Activated CD4-positive, alpha-beta T cell treated with anti-CD3 and anti-CD28 coated beads for 24 hours (primary cell): ENCODE measurements at places on chromosomes 6 and 20.
A peak's percentile ranks its signal among the peaks of the same experiment; 100 is the strongest.

- no peak for DNase-seq
These were observed 16.6 kb downstream of the CD40 start for GRCh38 chr20:46134716-46135115.

DNA sequence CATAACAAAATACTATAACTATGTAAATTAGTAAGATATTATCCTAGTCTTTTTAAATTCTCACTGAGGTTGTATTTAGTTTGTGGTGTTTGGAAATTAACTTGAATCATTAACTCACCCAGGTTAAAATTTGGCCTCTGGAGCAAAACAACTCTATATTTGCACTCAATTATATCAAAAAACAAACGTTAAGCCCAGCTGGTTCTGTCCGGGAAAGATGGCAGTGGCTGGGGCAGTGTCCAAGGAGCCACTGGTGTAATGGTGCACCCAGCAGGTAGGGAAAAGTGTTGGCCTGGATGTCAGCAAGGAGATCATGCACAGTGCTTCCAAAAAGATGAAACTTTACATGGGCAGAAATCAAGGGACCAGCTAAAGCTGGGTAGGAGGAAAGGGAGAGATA, 285.3 kb upstream of the CITED2 start:
- DNase-seq, result no peak

- DNase-seq, result no peak
These were observed 13.1 kb upstream of the PBOV1 start for GRCh38 chr6:138231381-138231886.

GRCh38 chr20:2005831-2006426, 12.1 kb upstream of the PDYN start:
- peak; percentile 48 for DNase-seq

- no peak for DNase-seq
These were observed 17.1 kb downstream of the NPEPL1 start for GRCh38 chr20:58709703-58710039.

DNA sequence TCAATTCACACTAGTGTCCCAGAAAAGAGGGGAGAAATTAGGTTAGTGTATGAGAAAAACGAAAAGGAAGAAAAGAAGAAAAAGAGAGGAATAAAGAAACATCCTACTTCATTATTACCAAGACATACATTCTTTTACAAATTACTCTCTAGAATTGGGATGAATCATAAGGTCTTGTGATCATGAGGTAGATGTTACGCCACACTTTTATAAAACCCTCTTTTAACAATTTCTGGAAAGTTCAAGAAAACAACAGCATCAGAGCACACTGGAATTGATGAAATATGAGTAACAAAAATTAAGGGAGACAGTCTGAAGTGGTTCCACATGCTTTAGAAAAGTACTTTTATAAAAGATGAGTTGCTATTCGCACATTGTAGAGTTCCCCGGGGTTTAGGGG, 32.6 kb upstream of the NRSN1 start:
- no peak for DNase-seq

- no peak for DNase-seq
These were observed 14.3 kb downstream of the GRM4 start for GRCh38 chr6:34131326-34132290.

DNA sequence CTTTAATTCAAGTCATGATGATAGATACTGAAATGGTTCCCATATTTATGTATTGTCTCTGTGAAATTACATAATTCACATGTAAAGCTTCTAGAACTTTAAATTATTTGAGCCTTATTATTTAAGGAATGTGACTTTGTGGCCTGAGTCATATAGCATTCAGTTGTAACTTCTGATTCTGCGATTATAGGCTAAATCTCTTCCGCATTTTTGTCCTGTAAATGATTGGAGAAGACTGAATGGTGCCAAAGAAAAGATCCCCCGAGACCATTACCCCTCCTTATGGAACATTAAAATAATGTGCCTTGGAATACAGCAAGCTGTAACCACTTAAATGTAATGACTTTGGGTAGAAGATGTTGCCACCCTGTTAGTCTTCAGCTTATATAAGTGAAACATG, 63.3 kb upstream of the MAP7 start:
- DNase-seq, result no peak

GRCh38 chr6:33073431-33073871, at the start of gene HLA-DPA1:
Gene HLA-DPA1 (minus strand): TSS chr6:33073649.
- no peak for DNase-seq

DNA sequence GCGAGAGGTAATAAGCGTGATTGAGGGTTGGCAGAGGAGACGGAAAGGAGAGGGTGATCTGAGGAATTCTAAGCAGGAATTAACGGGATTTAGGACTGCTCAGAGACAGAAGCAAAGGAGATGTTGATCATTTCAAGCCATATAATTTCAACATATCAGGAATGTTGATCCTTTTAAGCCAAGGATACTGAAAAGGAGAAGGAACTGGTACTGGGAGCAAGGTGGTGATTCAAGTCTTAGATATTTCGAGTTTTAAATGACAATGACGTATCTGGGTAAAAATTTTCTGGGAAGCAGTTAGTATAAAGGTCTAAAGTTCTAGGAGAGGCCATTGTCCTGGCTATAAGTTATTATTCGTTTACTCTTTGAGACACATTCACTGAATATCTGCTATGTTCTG, 91.3 kb upstream of the OGFRL1 start:
- no peak for DNase-seq

DNA sequence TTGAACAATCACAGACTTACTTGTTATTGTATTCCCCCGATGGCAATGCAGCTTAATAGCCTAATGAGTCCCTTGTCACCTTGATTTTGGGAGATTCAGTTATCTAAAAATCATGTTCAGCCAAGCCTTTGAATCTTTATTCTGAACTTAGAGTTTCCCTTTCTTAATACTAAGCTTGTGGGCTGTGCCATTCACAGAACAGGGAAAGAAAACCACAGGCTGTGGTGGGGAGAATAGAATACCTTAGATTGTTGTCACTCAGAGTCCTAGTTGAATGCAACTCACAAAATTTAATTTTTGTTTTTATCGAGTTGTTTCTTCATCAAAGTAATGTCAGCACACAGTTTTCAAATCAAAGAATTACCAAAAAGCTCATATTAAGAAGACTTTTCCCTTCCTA, 37.4 kb downstream of the RFPL4B start:
- DNase-seq, result no peak

DNA sequence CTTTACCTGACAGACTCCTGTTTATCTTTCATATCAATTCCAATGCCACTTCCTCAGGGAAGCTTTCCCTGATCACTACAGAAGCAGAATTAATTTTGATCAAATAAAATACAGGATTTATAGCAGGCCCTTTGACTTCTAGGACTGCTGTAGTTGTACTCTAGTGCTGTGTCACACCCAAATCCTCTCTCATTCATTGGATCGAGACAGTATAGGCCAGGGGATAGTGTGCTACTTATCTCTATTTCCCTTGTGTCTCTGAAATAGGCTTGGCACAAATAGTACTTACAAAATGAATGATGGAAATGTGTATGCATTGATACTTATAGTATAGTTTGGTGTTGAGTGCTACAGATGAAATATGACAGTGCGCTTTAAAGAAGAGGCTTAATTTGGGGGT, 19.8 kb downstream of the RALY start:
- DNase-seq, result no peak

- no peak for DNase-seq
These were observed 654.0 kb downstream of the QKI start for GRCh38 chr6:164068527-164068926.

- no peak for DNase-seq
These were observed 35.2 kb downstream of the NHSL1 start for GRCh38 chr6:138464085-138464484.

- DNase-seq, result no peak
These were observed 3.1 kb upstream of the HECA start for GRCh38 chr6:139131736-139132280.

- DNase-seq, result no peak
These were observed 47.5 kb upstream of the TSHZ2 start for GRCh38 chr20:52924411-52925271.

- DNase-seq, result no peak
These were observed 209.3 kb upstream of the CDH4 start for GRCh38 chr20:61042506-61043385.

GRCh38 chr6:112281821-112282615, 27.7 kb upstream of the LAMA4 start:
- DNase-seq, result no peak

DNA sequence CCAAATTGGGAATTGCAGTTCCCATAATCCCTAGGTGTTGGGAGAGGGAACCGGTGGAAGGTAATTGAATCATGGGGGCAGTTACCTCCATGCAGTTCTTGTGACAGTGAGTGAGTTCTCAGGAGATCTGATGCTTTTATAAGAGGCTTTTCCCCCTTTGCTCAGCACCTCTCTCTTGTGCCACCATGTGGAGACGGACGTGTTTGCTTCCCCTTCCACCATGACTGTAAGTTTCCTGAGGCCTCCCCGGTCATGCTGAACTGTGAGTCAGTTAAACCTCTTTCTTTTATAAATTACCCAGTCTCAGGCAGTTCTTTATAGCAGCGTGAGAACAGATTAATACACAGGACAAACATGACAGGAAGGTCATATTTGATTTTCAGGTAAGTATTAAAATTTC, 25.3 kb upstream of the HECA start:
- DNase-seq, result no peak

GRCh38 chr6:18087396-18088165, 34.9 kb downstream of the NHLRC1 start:
- no peak for DNase-seq

- no peak for DNase-seq
These were observed 201.0 kb downstream of the PRL start for GRCh38 chr6:22095836-22096235.

- DNase-seq, result no peak
These were observed 189.9 kb upstream of the PRDM1 start for GRCh38 chr6:105896052-105896820.

GRCh38 chr6:145632971-145633370, 102.3 kb downstream of the EPM2A start:
- no peak for DNase-seq

DNA sequence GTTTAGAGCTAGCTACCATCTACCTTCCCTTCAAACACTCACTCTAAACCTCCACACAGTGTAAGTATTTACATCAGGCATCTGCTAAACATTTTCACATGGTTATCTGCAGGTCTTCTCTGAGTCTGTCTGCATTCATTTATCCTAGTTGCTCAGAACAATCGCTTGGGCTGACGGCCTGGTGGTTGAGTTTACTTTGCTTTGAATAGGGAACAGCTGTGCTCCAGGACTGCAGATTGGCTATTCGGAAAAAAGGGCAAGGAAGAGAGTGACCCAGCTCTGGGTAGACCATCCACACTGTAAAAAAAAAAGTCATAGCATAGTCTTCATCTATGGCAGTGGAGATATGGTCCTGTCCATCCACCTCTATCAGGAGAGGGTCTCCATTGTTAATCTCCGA, 115.3 kb upstream of the ESR1 start:
- no peak for DNase-seq

- DNase-seq, result no peak
These were observed 115.7 kb downstream of the UNC5CL start for GRCh38 chr6:40923326-40923725.

DNA sequence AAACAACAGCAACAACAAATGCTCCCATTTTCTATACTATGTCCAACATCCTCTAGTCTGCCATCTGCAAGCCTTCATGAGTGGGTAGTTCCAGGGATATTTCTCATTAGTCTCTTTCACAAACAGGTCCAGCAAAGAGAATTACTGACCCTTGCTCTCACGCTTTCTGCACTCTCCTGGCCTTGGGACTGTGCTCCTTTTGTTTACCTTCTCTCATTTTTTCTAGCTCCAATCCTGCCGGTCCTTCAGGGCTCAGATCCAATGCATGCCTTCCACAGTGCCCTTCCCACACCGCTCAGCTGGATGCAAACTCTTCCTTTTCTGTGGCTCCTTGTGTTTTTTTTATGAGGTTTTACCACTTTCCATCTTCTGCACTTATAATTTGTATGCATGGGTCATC, 47.2 kb downstream of the ADTRP start:
- DNase-seq, result no peak

GRCh38 chr6:127328043-127328609, 15.3 kb downstream of the ECHDC1 start:
- DNase-seq, result no peak
